ENCODE measurements at places on chromosomes 1 and 21.

- DNase-seq: no peak
Measured at GRCh38 chr1:147046189-147046862, 108.2 kb downstream of the NBPF12 start.

GRCh38 chr1:238953448-238954010 is 432.8 kb upstream of the CHRM3 start:
- no peak for DNase-seq

DNA sequence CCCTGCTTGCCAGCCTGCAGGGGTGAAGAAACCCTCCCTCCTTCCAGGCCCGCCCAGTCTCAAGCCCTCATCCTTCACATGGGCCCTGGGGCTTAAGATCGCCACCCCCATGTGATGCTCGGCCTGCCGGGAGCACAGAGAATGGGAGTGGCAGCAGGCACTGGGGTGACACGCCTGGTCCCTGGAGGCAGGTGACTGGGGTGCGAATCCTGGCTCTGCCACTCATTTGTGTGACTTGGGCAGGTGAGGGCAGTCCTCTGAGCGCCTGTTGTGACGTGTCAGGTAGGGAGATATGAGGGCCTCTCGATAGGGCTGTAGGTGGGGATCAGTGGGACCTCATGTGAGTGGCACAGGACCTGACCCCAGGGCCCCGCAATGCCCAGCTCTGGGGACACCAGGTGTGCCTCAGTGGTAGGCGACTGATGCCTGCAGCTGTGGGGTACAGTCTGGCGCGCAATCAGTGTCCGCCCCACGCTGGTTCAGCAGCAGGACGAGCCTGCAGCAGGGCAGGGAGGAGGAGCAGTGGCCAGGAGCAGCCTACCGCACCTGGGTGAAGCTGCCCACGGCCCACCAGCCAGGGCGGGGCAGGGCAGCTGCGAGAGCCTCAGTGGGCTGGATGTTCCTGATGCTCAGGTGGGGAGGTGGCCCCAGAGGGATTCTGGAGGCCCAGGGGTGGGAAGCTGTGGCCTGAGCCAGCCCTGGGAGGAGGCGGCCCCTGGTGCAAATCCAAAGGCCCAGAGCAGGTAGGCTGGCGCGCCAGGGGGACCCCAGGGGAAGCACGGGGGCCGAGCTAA is 6.2 kb downstream of the SH2D5 start:
- DNase-seq: no peak

DNA sequence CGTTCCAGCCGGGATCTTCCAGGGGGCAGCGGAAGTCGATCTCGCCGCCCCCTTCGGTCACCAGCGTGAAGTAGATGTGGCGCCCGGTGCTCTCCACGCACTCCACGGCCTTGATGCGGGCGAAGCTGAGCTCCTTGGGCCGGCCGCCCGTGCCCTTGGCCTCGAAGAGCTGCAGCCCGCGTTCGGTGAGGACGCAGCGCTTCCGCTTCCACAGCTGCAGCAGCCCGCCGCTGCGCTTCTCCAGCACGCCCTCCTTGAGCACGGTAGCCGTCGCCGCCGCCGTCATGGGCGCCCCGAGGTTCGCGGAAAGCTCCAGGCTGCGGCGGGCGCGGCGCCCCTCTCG is 516 bp downstream of the PHLDA3 start:
- no peak for DNase-seq

- peak; percentile 56 for DNase-seq
Measured at GRCh38 chr21:35190201-35190701, 141.1 kb upstream of the RUNX1 start.

- no peak for DNase-seq
Measured at GRCh38 chr1:236247286-236247685, 34.5 kb downstream of the ERO1B start.

DNA sequence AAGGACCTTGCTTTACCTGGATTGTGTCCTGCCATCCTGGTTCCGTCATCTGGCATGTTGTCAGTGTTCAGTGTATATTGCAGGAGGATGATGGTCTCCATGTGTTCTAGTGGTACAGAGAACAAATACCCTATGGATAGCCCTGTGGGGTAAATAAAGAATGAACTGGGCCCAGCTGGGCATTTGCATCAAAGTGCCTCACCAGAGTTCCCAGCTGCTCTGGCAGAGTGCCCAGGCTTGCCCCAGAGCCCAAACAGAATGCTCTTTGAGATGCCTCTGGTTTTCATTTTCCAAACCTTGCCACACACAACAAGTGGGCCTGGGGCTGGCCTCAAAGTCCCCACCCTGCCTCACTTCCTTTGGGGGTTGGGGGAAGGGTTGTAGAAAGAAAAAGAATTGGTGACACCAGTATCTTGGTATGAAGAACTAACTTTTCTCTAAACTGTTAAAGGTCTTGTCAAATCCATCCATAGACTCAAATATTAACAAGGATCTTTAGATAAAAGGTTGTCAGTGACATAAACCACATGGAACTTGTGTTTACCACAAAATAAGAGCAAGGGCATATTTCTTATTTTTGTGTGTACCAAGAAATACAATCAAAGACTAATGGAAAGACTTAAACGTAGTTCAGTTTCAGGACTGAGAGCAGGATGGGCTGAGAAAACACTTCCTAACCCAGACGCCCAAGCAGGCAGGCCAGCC is 82.2 kb downstream of the LMO4 start:
- DNase-seq: no peak

GRCh38 chr1:107953556-107953955 is 11.4 kb downstream of the VAV3 start:
- DNase-seq: no peak

- DNase-seq: no peak
Measured at GRCh38 chr1:203644661-203645510, 18.3 kb downstream of the ATP2B4 start.

- DNase-seq: no peak
Measured at GRCh38 chr1:116910379-116911187, 867 bp downstream of the PTGFRN start.

GRCh38 chr1:81873946-81874345 is 73.2 kb downstream of the ADGRL2 start:
- no peak for DNase-seq

- no peak for DNase-seq
Measured at GRCh38 chr1:64388336-64388735, 81.6 kb upstream of the CACHD1 start.

DNA sequence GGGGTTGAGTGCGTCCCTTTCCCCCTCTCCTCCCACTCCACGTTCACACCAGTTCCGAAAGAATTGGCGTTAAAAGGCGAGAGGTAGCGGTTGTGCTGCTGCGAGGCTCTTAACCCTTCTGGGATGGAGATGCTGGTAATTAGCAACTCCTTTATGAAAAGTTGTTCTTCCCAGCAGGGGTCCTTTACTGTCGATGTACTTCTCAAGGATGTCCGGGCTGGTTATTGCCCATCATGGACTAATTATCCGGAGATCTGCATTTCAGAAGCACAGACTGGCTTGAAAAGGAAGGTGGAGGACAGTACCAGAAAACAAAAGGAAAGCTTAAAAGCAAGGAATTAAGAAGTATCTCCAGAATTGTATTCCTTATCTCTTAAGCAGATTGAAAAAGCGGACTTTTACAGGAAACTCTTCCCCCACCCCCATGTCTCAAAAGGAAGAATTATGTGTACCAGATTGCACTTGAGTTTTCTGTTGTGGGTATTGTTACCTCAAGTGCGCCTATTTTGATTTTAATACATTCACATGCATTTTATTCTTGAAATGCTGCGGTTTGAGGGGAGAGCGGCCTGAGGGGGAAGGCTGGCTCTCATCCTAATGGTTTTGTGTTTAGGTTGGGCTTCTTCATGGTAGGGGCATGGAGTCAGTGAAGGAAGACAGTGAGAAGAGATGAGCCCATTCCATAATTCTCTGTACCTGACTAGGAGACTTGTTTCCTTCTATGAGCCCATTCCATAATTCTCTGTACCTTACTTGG is 1.5 kb downstream of the AK4 start:
- DNase-seq: no peak

DNA sequence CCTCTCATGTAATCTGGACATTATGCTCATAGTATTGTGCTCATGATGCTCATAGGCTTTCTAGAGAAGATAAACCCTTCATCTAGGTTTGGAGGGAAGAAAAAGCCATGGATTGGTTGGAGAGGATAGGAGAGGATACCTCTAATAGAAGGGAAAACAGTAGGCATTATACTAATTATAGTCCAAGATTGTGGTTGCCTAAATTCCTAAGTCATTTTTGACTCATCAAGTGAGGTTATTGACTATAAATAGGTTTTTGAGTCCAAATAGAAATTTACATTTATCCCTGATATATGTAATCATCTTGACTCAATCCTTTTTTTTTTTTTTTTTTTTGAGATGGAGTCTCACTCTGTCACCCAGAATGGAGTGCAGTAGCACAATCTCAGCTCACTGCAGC is 5.0 kb downstream of the SYT11 start:
- no peak for DNase-seq

DNA sequence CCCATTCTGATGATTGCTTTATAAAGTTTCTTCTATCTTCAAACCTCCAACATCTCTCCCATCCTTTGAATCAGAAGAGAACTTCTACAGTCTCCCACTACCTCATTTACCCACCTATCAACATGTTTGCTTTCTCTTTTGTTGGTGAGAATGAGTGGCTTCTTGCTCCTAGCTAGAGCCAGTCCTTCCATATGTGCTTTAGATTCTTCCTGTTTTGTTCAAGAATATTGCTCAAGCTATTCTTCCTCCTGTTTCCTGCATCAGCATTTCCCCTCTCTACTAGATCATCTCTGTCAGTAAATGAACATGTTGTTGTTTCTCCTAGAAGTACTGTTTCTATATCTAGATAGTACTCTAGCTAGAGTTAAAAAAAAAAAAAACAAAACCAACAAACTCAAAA is 6.3 kb downstream of the ATF6 start:
- DNase-seq: no peak

DNA sequence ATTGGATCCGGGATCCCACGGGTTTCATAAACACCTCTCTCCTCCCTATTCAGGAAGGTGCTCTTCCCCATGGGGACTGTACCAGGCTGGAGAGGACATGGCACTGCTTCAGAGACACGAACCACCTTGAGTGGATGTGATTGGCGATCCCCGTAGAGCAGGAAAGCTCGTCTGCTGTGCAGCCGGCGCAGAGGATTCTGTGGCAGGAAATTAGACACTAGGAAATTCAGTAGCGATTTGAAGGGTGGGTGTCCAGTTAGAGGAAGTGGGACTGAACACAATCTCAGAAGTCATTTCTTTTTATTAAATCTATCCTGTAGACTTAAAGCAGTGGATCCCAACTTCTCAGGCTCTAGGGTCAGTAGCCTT is 767 bp downstream of the PDIK1L start:
- DNase-seq: no peak

- no peak for DNase-seq
Measured at GRCh38 chr1:87113313-87113712, 198.9 kb downstream of the HS2ST1 start.

- no peak for DNase-seq
Measured at GRCh38 chr1:209483691-209484090, 99.8 kb upstream of the CAMK1G start.

DNA sequence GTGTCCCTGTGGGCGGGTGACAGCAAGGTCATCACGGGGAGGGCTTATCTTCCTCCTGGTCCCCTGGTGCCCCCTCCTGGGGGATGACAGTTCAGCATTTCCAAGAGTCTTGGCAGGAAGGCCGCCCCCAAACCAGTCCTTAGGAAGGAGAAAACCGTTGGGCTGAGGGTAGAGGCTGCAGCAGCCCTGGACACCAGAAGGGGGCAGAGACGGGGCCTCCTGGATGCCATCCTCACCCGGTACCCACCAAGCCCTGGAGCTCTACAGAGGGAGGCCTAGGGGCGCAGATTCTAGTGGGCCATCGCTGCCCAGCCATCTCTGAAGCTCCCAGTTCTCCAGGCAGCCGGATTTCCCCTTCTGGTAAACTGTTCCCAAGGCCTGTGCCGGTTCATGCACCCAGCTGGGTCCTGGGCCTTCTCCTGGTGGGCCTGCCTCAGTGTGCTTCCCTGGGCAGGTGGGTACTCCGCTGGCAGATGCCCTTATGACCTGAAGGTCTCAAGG is 14.8 kb upstream of the ZNF669 start:
- no peak for DNase-seq

- DNase-seq: no peak
Measured at GRCh38 chr1:89975540-89976125, 19.3 kb upstream of the ZNF326 start.

DNA sequence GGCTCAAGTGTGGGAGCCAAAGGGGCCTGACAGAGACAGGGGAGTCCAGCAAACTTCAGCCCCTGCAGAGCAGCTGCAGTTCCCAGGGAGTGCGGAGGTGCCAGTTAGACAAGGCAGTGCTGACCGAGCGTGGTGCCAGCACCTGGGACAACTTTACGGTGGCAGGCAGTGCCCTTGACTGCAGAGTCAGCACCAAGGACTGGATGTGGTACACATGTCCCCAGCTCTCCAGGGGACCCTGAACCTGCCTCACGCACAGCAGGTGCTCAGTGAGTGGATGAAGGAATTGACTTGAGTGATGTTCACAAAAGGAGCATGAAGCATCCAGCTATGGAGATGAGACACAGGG is 296.5 kb downstream of the SIPA1L2 start:
- no peak for DNase-seq

- DNase-seq: no peak
Measured at GRCh38 chr1:225815526-225816178, 5.7 kb downstream of the EPHX1 start.

GRCh38 chr1:48466594-48466993 is 5.4 kb downstream of the SPATA6 start:
- no peak for DNase-seq

DNA sequence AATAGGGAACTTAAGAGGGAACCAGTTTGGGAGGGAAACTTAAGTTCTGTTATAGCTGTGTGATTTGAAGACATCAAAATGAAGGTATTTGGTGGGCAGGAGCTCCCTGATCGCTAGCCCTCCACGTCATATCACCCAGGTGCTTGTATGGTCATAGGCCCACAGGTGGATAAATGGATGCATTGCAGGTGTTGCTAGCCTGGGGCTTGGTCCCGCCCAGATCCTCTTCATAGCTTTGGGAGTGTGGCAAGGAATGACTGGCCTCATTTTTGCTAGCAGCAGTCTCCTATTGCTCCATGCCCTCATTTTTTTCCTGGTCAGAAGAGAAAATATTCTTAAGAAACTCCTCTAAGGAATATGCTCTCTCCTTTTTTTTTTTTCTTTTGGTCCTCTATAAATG is 11.3 kb downstream of the GNPAT start:
- DNase-seq: no peak

- no peak for DNase-seq
Measured at GRCh38 chr1:60599574-60599973, 482.8 kb upstream of the NFIA start.

DNA sequence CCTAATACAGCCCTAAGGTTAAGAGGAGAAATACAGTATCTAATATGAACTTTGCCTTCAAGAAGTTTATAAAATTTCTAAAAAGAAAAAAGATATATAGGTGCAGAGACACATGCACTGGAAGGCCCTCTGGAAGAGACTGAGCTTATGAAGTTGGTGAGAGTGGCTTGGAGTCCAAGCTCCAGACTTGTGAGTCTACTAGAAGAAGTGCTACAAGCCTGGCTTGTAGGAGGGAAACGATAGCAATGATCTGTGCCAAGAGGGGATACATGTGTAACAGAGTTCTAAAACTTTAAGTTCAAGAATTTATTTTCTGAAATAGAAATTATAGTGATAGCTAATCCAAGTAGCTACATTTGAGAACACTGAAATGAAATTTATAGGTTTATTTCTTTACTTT is 213.0 kb downstream of the PATJ start:
- no peak for DNase-seq

- peak; percentile 90 for DNase-seq
Measured at GRCh38 chr1:12549460-12550349, 68.3 kb downstream of the DHRS3 start.

GRCh38 chr1:3028531-3029282 is 7.4 kb downstream of the ACTRT2 start:
- no peak for DNase-seq

- DNase-seq: no peak
Measured at GRCh38 chr1:184479435-184480167, 92.8 kb downstream of the C1orf21 start.

- no peak for DNase-seq
Measured at GRCh38 chr21:31580866-31581276, 78.6 kb upstream of the SOD1 start.
